Smooth muscle cell of trachea (primary cell): ENCODE measurements at places on chromosomes 1 and 21. TPM values are rescaled to one million over a fixed set of nuclear protein-coding genes. Genes with fewer than 3 reads are reported as not detected.

Gene SLC2A5
- total RNA-seq: 2.0 and 13.2 TPM in 2 replicates

Gene FAM72D
- total RNA-seq: under 0.01 and 1.3 TPM in 2 replicates

Gene TBX15
- under 0.01 TPM in 1 of 2 replicates, not detected in the other for total RNA-seq

Gene DPH5
- 31.4 and 35.6 TPM in 2 replicates for total RNA-seq

Gene TSHB
- total RNA-seq: not detected in 2 replicates

Gene PRAMEF5
- not detected in 2 replicates for total RNA-seq

Gene PRRX1
- 194 and 270 TPM in 2 replicates for total RNA-seq

Gene GNG4
- total RNA-seq: not detected in 2 replicates

Gene CYP4A11
- total RNA-seq: not detected in 2 replicates
